ENCODE measurements at places on chromosomes 3 and 15. TPM values are rescaled to one million over a fixed set of nuclear protein-coding genes. Genes with fewer than 3 reads are reported as not detected.

DNA sequence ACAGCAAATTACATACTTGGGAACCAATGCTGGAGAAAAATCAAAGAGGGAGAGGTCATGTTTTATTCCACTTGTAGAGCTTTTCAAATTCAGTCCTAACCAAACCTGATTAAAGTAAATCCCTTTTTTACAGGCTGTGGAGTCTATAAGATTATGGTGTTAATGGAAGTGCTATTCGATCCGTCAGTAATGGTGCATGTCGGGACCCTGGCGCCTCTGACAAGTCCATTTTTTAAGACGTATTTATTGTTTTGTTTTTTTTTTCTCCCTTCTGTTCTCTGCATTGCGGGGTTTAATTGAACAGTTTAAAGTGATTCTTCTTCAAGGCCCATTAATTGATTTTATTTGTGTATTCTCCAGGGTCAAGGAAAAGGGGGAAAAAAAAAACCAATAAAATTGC is 725.9 kb downstream of the TUSC7 start:
- H3K27ac ChIP-seq = no peak overlapping the region
- no peak for DNase-seq
- H3K27me3 ChIP-seq = no peaks in the 10 kb centered on the region
- H3K4me1 ChIP-seq = no peaks in the 10 kb centered on the region
- no peaks in the 10 kb centered on the region for H3K36me3 ChIP-seq

DNA sequence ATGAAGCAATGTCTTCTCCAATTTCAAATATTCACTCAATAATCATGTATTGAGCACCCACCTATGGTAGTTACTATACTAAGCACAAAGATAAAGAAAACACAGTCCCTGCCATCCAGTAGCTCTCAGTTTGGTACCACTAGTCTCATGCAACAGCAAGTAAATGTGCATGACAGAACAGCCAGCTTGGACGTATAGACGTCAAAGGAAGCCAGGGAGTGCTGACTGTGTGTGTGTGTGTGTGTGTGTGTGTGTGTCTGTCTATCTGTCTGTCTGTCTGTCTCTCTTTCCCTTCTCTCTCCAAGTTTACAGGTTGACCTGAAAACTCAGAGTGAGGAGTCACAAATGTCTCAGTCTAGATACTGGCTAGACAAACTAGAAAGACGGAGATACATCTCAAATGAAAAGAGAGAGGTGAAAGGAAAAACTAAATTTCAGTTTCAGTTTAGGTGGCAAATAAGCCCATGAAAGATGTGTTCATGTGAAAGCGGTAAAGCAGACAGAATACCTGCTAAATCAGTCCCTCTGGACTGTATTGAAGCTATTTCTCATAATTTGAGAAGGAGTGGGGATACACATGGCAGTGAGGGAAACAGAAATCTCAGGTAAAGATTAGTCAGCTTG is 141.1 kb upstream of the PTPRG start:
- no peaks in the 10 kb centered on the region for H3K27me3 ChIP-seq
- H3K4me1 ChIP-seq = no peaks in the 10 kb centered on the region
- no peak overlapping the region for H3K4me3 ChIP-seq
- H3K36me3 ChIP-seq = no peaks in the 10 kb centered on the region
- H3K27ac ChIP-seq = no peak overlapping the region
- DNase-seq = no peak

- no peaks in the 10 kb centered on the region for H3K4me1 ChIP-seq
- no peaks in the 10 kb centered on the region for H3K27me3 ChIP-seq
Measured at GRCh38 chr3:37347941-37348340, 173.6 kb upstream of the LRRFIP2 start.

- DNase-seq = no peak
- H3K27me3 ChIP-seq = no peaks in the 10 kb centered on the region
- no peaks in the 10 kb centered on the region for H3K36me3 ChIP-seq
- no peaks in the 10 kb centered on the region for H3K4me1 ChIP-seq
- no peak overlapping the region for H3K4me3 ChIP-seq
Measured at GRCh38 chr3:32062950-32063582, 43.4 kb upstream of the GPD1L start.

DNA sequence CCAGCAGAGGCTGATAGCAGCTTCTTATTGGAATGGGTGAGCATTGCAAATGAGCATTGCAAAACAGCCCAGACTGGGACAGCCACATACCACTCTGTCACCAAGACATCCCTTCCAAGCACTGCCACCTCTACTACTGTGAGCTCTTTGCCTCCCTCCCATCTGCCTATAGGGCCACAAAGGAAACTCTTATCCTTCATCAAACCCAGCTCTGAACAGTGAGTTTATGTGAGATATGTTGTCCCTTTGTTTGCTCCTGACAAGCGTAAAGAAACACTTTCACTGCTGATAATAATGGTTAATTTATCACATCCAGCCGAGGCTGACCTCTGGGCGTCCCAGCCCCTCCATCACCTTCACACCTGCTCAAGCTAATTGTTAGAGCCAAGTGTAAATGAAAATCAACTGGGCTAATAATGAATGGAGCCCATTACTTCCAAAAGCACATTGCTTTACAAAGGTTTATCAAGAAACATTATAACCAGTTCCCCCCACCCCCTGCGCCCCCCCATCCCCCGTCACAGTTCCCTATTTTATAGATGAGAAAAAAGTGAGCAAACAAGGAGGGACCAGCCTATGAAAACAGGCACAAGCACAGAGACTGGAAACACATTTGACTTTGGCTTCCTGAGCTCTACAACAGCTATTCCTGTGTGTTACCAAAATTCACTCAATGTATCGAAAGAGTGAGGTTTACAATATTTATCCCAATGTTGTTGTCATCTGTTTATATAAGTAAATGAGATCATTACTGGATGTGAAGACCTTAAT is 146.3 kb downstream of the ANXA2 start:
- H3K4me3 ChIP-seq = no peak overlapping the region
- H3K27me3 ChIP-seq = no peaks in the 10 kb centered on the region

GRCh38 chr15:98387866-98388265 is 260.5 kb upstream of the IGF1R start:
- no peaks in the 10 kb centered on the region for H3K4me1 ChIP-seq
- H3K27ac ChIP-seq = no peak overlapping the region
- H3K27me3 ChIP-seq = no peaks in the 10 kb centered on the region
- DNase-seq = no peak

Gene IGSF11
- not detected for polyA plus RNA-seq

GRCh38 chr15:25366058-25366457 is 72.8 kb downstream of the UBE3A start:
- H3K27ac ChIP-seq = no peak overlapping the region
- H3K36me3 ChIP-seq = no peaks in the 10 kb centered on the region
- no peaks in the 10 kb centered on the region for H3K27me3 ChIP-seq
- DNase-seq = no peak
- peaks cover 7% of the 10 kb centered on the region for H3K4me1 ChIP-seq
- H3K4me3 ChIP-seq = no peak overlapping the region

DNA sequence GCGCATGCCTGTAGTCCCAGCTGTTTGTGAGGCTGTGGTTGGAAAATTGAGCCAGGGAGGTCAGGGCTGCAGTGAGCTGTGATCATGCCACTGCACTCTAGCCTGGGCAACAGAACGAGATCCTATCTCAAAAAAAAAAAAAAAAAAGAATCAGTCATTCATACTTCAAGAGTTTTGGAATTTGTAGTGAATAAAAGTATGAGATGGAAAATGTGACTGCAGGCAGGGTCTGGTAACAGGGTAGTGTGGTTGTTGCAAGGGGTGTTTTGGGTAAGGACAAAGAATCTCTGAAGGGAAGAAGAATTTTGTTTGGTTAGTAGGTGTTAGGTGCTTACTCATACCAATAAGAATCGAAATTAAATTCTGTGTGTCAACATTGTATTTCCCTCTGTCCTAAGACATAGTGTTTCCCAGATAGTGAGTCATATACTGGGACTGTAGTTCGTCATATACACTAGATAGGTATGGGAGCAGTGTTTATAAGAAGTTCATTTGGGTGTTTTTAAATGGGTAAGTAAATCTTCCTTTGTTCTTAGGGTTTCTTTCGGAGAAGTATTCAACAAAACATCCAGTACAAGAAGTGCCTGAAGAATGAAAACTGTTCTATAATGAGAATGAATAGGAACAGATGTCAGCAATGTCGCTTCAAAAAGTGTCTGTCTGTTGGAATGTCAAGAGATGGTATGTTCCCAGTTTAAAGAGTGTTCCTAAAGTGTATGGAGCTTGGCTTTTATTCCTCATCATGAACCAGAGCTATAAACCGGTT is 14.2 kb downstream of the NR1D2 start:
- no peak overlapping the region for H3K4me3 ChIP-seq
- peaks cover 6% of the 10 kb centered on the region for H3K4me1 ChIP-seq
- no peak overlapping the region for H3K27ac ChIP-seq
- no peaks in the 10 kb centered on the region for H3K27me3 ChIP-seq

DNA sequence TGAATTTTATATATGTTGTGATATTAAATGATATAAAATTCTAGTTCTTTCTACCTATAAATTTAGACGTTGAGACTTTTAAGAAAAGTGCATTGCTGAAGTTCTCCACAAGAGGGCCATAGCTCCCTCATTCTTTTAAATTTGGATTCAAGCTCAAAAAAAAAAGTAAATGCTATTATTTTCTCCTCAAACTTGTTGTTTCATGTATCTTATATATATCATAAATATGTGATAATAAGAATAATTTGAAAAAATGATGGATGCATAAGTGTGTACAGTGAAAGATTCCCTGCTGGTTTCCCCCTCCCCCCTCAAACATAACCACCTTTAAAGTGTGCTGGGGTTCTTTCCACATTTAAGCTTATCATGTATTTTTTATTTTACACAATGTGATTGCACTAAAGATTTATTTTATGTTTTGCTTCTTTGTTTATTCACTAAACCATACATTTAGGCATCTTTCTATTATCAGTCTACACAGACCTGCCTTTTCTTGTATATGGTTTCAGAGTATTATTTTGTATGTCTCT is 769.4 kb upstream of the GOLIM4 start:
- H3K27ac ChIP-seq = no peak overlapping the region
- DNase-seq = no peak
- no peak overlapping the region for H3K4me3 ChIP-seq
- no peaks in the 10 kb centered on the region for H3K36me3 ChIP-seq
- H3K27me3 ChIP-seq = no peaks in the 10 kb centered on the region

DNA sequence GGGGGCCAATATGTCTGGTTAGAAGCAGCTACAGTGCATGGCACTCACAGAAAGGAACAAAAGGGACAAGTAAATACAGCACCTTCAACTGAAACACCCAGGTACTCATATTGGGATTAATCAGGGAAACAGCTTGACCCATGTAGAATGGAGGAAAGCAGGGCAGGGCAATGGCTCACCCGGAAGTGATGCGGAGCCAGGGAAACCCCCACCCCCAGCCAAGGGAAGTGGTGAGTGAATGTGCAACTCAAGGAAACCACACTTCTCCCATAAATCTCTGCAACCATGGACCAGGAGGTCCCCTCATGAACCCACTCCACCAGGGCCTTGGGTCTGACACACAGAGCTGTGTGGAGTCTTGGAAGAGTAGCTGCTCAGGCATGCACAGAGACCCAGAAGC is 117.1 kb downstream of the MTHFS start:
- H3K4me3 ChIP-seq = no peak overlapping the region
- no peaks in the 10 kb centered on the region for H3K27me3 ChIP-seq
- H3K36me3 ChIP-seq = no peaks in the 10 kb centered on the region
- peaks cover 8% of the 10 kb centered on the region for H3K4me1 ChIP-seq
- no peak overlapping the region for H3K27ac ChIP-seq

- no peaks in the 10 kb centered on the region for H3K36me3 ChIP-seq
- H3K27me3 ChIP-seq = no peaks in the 10 kb centered on the region
- DNase-seq = no peak
- H3K27ac ChIP-seq = no peak overlapping the region
- no peaks in the 10 kb centered on the region for H3K4me1 ChIP-seq
- H3K4me3 ChIP-seq = no peak overlapping the region
Measured at GRCh38 chr3:4360817-4361216, 57.6 kb downstream of the SETMAR start.

GRCh38 chr3:10568549-10568948 is 63.2 kb upstream of the ATP2B2 start:
- no peaks in the 10 kb centered on the region for H3K4me1 ChIP-seq
- no peak overlapping the region for H3K4me3 ChIP-seq
- H3K27ac ChIP-seq = no peak overlapping the region
- H3K27me3 ChIP-seq = no peaks in the 10 kb centered on the region
- no peak for DNase-seq

DNA sequence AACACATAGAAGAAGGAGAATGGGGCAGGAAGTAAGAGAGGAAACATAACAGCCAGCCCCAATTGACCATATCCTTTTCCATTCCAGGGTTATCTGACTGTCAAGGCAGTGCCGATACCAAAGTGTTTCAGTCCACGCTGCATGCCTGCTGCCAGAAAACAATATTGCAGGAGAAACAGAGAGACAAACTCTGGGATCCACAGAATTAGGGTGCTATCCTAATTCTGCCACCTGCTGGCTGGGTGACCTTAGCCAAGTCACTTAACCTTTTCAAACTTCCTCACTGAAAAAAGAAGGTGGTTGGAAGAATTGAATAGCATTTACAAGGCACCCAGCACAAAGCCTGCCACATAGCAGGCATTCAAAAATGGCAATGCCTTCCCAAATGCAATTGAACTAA is 32.0 kb downstream of the GLB1 start:
- H3K27ac ChIP-seq = no peak overlapping the region
- H3K4me3 ChIP-seq = no peak overlapping the region
- no peaks in the 10 kb centered on the region for H3K27me3 ChIP-seq
- H3K36me3 ChIP-seq = peaks cover 8% of the 10 kb centered on the region
- peaks cover 76% of the 10 kb centered on the region for H3K4me1 ChIP-seq

GRCh38 chr3:176961916-176962315 is 235.4 kb downstream of the TBL1XR1 start:
- H3K27me3 ChIP-seq = no peaks in the 10 kb centered on the region
- no peak overlapping the region for H3K27ac ChIP-seq
- no peak for DNase-seq
- H3K4me1 ChIP-seq = no peaks in the 10 kb centered on the region

GRCh38 chr15:85722374-85723152 is 72.2 kb downstream of the KLHL25 start:
- H3K4me1 ChIP-seq = peaks cover 49% of the 10 kb centered on the region
- peaks cover 84% of the 10 kb centered on the region for H3K36me3 ChIP-seq
- no peak for DNase-seq
- H3K27me3 ChIP-seq = no peaks in the 10 kb centered on the region

- peaks cover 24% of the 10 kb centered on the region for H3K4me1 ChIP-seq
- H3K27ac ChIP-seq = no peak overlapping the region
- no peaks in the 10 kb centered on the region for H3K36me3 ChIP-seq
- H3K27me3 ChIP-seq = no peaks in the 10 kb centered on the region
- DNase-seq = no peak
Measured at GRCh38 chr15:55234800-55235104, 38.0 kb upstream of the RSL24D1 start.

Gene LIPH
- not detected for polyA plus RNA-seq

- H3K36me3 ChIP-seq = no peaks in the 10 kb centered on the region
- no peak overlapping the region for H3K27ac ChIP-seq
- H3K27me3 ChIP-seq = no peaks in the 10 kb centered on the region
- H3K4me3 ChIP-seq = no peak overlapping the region
Measured at GRCh38 chr3:58798312-58798711, 131.7 kb upstream of the FAM3D start.

- no peaks in the 10 kb centered on the region for H3K27me3 ChIP-seq
- H3K4me3 ChIP-seq = no peak overlapping the region
- H3K4me1 ChIP-seq = no peaks in the 10 kb centered on the region
- no peak overlapping the region for H3K27ac ChIP-seq
Measured at GRCh38 chr15:62348623-62349022, 183.5 kb upstream of the C2CD4B start.

Gene TM6SF1
- polyA plus RNA-seq = not detected

GRCh38 chr3:57221883-57222282 is 5.6 kb upstream of the APPL1 start:
- H3K4me1 ChIP-seq = peaks cover 2% of the 10 kb centered on the region
- no peak overlapping the region for H3K27ac ChIP-seq
- H3K36me3 ChIP-seq = no peaks in the 10 kb centered on the region

Gene SPG21
- 128 TPM for polyA plus RNA-seq
